Skeletal muscle cell (primary cell): ENCODE measurements at places on chromosomes 16 and 17.
A peak's percentile ranks its signal among the peaks of the same experiment; 100 is the strongest.

DNA sequence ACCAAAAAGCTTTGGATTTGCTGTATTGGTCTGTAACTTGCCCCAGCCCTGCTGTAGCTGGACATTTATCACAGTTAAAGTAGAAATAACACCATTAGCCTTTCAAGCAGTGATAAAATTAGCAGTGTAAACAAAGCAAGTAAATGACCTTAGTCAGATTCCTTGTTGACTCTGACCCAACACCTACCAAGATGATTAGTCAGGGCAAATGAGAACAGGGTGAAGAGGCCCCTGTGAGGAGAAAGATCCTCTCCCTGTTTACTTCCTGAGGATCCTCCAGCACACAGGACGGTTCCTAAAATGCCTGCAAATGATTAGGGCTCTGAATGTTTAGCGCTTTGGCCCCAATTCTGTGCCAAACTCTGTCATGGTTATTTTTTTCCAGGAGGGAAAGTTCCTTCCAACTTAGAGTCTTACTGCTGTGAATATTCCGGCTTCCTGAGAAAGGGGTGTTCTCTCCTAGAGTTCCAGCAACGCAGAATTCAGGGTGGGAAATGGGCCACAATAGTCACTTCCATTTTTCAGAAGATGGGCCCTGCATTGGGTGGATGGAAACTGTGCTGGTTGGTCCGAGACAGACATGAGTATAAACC is 259.0 kb upstream of the MYOCD start:
- DNase-seq: no peak

GRCh38 chr17:34366529-34367107 is 3.6 kb upstream of the CCL1 start:
- DNase-seq: no peak

- no peak for DNase-seq
Observed at GRCh38 chr17:13465678-13466077, 136.1 kb downstream of the HS3ST3A1 start.

DNA sequence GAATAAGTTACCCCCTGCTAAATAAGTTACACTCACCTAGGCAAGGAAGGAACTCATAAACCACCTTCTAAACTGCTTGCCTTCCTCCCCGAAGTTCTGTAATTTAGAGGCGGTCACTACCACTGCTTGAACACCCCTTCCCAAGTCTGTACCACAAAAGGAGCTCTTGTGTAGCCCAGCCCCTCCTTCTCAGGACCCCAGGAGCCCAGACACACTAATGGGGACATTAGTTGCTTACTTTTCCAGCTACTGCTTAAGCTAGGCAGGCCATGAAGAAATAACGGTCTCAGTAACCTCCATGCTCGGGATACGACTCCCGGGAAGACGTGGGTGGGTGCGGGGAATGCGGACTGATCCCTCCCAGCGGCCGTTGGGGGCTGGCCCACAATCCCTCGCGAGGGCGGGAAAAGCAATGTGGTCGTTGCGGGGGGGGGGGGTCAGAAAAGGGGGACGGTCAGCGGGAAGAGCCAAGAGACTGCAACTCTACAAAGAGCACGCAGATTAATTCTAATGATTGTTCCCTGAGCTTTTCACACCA is at the start of gene TEX14:
TSS of gene TEX14 (minus strand) at position 345 of the 538 bp plus-strand sequence. CDS start 40,044 bp downstream, outside the sequence.
- no peak for DNase-seq

DNA sequence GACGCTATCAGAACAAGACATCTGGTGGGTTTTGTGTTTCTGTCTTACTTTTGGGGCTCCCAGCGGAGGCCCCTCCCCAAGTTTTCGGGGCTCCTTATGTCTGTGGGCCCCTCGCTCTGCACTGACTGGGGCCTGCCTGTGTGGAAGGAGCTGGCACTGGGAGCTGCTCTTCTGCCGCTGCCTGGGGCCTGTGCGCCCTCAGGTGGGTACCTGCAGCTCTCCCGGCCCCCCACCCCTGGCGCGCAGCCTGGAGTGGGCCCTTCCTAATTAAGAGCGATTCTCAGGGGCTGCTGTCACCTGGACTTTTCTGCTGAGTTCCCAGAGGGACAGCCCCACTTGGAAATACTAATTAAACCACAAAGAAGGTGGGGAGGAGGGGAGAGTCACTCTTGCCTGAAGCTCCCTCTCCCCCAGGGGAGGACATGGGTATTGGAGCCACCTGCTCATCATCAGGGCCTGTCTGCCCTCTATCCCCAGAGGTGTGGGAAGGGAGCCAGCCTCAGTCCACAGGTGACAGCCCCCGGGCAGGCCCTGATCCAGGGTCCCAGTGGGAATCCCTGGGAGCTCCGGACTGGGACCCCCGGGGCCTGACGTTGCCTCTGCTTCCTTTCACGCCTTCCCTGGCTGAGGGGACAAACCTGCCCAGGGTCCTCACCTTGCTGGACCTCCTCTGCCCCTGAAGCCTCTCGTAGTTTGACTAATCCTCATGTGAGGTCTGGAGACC is 36.5 kb downstream of the GSE1 start:
- DNase-seq: no peak

DNA sequence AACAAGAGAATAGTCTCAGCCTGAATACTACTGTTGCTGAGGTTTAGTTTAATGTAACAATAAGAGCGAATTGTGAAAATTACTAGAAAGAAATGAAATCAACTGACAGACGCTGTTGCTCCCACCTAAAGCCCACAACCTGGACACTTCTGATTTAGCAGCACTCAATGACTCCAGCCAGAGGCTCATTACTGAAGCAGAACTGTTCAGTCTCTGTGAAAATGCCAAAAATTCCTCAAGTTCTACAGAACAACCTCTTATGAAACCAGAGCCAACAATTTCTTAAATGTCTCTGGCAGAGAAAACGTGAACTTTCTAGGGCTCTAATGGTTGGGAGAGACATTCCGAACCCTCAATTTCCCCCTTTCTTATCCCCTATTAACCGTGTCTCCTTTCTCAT is 9.9 kb downstream of the PSME3IP1 start:
- no peak for DNase-seq

DNA sequence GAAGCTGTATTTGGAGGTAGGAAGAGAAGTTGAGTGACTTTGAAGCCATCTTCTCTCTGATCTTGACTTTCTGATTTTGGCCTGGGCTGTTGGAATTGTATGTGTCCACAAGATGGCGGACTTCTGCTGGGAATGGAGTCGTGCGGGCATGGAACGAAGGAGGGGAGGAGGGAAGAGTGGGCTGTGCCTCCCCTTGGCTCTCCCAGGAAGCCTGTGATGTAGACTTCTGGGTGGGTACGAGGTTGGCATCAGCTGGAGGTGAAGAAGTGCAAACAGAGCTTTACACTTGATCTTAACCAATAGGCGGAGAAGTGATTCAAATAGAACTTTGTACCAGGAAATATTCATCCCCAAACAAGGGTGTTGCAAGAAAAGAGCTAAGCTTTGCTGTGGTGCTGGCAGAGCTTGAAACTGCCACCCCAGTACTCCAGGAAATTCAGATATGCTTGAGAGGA is 7.4 kb upstream of the TMEM220 start:
- DNase-seq: peak; percentile 7

GRCh38 chr16:55947366-55947765 is 72.2 kb upstream of the CES5A start:
- no peak for DNase-seq

DNA sequence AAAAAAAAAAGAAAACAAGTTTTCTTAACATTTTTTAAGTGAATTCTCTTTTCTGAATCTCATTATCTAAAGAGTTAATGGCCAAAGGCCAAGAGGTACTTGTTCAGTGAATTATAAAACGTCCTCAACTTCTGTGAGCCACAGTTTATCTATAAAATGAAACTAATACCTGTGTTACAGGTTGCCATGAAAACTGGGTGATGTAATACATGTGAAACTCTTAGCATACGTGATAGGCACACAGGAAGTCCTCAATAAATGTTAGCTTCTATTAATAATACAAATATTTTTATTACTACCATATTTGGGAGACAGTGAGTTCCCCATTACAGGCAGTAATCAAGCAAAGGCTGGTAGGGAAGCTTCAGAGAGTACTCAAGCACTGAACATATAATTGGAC is 13.5 kb upstream of the INPP5K start:
- no peak for DNase-seq

- no peak for DNase-seq
Observed at GRCh38 chr17:16583781-16584180, 14.8 kb upstream of the ZNF287 start.

DNA sequence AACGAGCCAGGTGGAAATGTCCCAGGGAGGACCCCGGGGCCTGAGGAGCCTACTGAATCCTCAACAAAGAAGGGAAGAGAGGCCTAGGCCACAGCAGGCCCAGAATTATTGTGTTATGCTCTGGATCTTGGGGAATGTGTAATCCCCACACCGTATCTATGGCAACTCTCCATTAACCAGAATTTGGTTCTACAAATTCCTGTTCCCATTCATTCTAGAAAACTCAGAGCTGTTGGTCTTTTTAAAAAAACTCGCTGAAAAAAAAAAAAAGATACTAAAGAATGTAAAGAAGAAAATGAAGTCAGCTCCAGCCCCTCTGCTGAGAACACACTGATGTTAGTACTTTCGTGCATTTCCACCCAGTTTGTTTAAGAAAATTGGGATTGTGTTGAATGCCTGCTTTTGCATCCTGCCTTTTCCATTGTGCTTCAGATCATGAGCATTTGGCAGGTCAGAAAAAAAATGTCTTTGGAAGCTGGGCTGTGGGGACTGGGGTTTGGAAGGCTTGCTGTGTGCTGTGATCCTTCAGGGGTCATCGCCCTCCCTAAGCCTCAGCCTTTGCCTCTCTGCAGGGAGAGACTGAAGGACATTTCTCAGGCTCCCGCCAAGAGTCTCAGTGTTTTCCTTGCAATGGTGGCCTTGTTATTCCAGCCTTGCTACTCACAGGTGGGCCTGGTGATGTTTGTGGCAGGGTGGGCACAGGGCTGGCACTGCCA is 69.5 kb downstream of the SREBF1 start:
- no peak for DNase-seq

- no peak for DNase-seq
Observed at GRCh38 chr17:63623786-63624530, 1.7 kb downstream of the MAP3K3 start.

DNA sequence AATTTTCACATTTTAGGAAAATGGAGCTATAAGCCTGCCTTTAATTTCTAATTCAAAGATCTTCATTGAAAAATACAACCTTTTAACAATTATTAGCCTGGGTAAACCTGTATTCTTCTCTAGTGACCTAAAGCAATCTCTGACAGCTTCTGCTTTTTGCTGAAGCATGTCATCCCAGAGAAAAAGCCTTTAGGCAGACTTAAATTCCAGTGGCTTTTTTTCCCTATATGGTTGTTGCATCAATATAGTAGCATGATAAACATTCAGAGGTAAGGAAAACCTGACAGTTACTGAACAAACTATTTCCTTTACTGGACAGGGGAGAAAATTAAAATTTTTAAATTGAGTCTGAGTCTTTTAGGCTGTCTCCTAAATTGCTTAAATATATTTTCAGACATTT is 7.8 kb upstream of the EVI2A start:
- no peak for DNase-seq

DNA sequence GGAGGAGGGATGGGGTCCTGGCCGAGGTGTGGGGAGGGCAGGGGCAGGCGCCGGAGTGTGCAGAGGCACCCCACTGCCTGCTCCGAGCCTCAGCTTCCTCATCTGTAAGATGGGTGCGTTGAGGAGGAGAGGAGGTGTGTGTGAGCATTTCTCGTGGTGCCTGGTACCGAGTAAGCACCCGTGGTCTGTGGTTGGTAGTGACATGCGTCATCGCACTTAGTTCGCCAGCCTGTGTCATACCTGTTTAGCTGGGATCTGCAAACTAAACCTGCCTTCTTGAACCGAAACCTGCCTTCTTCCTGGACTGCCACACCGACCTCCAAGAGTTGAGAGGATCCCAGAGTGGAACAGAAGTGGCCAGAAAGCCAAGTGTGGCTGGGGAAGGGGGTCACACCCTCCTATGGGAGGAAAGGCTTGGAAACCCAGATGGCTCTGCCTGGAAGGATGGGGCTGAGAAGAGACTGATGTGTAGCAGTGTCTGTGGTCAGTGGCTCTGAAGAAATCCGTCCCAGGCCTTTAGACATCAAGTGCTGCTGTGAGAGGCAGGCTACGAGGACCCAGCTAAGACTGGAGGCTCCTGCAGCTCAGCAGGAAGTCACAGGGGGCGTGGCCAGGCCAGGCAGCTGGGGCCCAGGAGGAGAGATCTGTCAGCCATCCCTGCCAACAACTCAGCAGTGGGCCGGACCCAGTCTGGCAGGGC is 162.6 kb upstream of the PLCG2 start:
- DNase-seq: no peak

- no peak for DNase-seq
Observed at GRCh38 chr16:17590711-17591654, 120.2 kb upstream of the XYLT1 start.

- no peak for DNase-seq
Observed at GRCh38 chr16:7161891-7162290, 170.8 kb upstream of the RBFOX1 start.
